Midbrain (tissue), 1 donor: ENCODE measurements at places on chromosomes 6 and 20.
A peak's percentile ranks its signal among the peaks of the same experiment; 100 is the strongest.

GRCh38 chr6:79627422-79627821 is 3.7 kb upstream of the SH3BGRL2 start:
- DNase-seq, result no peak

DNA sequence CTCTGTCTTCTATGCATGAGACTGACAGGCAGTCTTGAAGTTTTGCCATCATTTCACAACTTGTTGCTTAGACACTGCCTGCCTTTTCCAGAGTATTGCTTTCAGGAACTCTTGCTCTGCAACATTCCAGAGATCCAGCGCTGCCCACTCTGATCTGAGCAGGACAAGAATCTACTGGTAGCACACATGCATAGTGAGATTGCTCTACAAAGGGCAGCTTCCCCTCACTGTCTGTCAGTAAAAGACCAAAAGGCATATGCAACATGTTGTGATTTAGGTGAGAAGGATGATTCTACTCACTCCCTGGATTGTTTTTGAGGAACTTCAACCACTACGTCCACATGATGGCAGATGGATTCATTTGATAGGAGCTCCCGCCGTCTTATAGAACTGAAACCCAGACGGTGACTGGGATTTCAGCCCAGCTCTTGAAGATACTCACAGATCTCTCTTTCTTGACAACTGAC is 259.1 kb downstream of the ARID1B start:
- peak; percentile 66 for DNase-seq

- DNase-seq, result no peak
Observed at GRCh38 chr20:3820901-3821727, 767 bp downstream of the AP5S1 start.

GRCh38 chr20:24994470-24995368 is 2.2 kb upstream of the APMAP start:
- peak; percentile 89 for DNase-seq

- no peak for DNase-seq
Observed at GRCh38 chr6:160027931-160028330, 59.0 kb downstream of the IGF2R start.

GRCh38 chr6:161866570-161866969 is 592.7 kb upstream of the AGPAT4 start:
- no peak for DNase-seq

DNA sequence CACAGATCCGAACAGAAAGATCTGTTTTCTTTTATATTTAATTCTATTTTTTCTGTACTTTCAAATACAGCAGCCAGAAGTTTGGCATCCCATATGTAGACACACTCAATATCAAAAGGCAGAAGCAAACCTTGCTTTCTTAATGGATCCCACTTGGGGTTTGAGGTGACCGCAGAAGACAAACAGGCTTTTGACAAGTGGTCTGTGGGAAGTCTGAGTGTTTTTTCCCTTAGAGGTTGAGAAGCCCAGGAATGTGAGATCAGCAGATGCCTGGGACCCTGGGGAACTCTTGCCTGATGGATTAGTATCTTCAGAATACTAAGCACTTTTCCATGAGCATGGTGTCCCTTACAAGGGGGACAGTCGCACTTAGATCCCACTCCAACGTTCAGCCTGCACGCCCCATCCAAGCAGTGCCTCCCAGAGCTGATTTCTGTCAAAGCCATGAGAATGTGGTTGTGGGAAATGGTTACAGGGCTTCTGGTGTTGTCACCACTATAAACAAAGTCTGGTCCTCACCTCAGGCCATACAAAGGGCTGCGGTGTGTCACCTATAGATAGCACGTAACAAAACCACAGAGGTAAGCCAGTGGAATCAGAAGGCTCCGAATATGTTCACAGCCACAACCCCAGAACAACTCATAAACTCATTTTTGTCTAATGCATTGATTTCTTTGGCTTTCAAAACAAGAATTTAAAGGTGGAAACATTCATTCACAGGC is 12.7 kb downstream of the IL17F start:
- DNase-seq, result no peak

- DNase-seq, result no peak
Observed at GRCh38 chr6:117533775-117534174, 51.3 kb downstream of the DCBLD1 start.

- no peak for DNase-seq
Observed at GRCh38 chr6:123343836-123344235, 292.9 kb downstream of the TRDN start.

DNA sequence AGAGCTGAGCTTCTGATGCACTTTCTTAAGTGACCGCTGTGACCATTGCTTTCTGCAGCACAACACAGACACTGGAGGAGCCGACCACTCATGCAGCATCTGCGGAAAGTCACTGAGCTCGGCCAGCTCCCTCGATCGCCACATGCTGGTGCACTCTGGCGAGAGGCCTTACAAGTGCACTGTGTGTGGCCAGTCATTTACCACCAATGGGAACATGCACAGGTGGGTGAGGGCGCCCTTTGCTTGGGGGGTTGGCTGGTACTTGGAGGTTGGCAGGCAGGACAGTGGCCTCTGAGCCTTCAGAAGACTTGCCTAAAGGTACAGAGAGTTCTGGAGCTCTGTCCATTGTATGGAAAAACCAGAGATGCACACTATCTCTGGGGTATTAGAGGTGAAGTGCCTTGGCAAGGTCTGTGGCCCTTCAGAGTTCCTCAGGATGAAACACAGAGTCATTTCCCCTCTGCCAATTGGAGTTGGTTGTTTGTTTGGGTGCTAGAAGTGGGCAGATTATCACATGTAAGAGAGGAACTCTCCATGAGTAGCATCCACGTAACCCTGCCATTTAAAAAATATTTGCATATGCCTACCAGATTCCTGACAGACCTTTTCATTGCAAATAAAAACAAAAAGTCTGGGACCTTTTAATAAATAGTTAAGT is 81.5 kb downstream of the RREB1 start:
- no peak for DNase-seq

DNA sequence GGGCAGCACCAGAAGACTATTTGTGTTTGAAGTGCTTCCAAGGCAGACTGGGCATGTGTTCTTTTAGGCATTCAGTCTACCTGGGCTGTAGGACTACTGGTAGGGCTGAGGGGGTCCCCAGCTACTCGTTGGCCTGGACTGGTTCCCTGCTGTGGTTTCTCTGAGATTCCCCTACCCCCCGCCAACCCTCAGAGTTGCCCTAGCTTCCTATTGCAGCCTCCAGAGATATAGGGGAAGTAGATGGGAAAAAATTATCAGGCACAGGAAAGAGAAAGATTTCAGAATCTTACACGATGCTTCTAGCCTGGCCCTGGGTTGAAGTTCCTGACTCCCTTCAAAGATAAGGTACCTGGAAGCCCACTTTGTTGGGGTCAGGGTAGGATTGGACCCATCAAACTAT is 22.5 kb downstream of the BRPF3 start:
- DNase-seq, result no peak

- DNase-seq, result no peak
Observed at GRCh38 chr6:107083921-107084320, 31.4 kb downstream of the BEND3 start.

DNA sequence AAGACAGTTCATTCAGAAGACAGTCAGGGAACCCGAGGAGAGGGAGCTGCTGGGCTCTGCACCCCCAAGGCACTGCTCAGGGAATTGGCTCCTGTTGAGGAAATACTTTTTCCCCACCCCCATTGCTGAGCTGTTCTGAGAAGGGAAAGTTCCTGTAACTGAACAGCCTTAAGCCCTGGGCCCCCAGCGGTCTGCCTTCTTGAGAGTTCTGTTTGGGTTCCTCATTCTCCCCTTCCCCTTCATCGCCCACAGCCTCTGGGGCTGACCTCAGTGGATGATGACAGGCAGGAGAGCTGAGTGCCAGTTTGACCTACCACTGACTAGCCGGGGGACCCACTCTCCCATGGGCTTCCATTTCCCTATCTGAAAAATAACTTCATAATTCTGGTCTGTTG is 10.7 kb downstream of the HCK start:
- DNase-seq, result peak; percentile 48

- peak; percentile 62 for DNase-seq
Observed at GRCh38 chr6:33771146-33772081, 17.5 kb downstream of the LEMD2 start.
